Stimulated activated CD8-positive, alpha-beta memory T cell treated with anti-CD3 and anti-CD28 coated beads, Interleukin-4, amount 100 ng/mL, for 1 hour (primary cell): ENCODE measurements at places on chromosomes 1 and 21.

DNA sequence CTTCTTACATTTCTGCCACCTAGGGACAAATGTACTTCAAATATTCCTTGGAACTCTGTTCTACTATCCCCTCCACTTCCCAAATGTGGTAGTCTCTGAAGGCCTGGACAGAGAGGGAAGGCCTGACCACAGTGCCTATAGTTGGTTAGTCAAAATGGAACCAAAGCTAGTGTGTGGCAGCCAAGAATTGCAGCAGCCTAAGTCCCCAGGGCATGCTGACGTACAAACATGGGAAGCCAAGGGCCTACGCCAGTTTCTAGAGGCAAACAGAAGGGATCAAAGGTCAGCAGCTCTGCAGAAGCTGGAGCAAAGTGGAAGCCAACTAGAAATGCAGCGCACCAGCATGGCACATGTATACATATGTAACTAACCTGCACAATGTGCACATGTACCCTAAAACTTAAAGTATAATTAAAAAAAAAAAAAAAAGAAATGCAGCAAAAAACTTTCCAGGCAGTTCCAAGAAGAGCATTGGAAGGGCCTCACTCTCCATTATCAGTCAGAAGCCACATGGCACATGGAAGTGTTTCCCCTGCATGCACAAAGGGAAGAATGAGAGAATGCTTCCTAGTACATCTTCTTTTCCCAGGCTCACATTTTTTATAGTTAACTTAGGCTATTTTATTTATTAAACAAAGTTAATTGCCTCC, 39.4 kb upstream of the GADD45A start:
- DNase-seq = no peak

- DNase-seq = no peak
These were observed 98.0 kb downstream of the FGGY start for GRCh38 chr1:59394706-59395425.

- no peak for DNase-seq
These were observed 23.5 kb upstream of the ZBTB18 start for GRCh38 chr1:244027491-244028145.

DNA sequence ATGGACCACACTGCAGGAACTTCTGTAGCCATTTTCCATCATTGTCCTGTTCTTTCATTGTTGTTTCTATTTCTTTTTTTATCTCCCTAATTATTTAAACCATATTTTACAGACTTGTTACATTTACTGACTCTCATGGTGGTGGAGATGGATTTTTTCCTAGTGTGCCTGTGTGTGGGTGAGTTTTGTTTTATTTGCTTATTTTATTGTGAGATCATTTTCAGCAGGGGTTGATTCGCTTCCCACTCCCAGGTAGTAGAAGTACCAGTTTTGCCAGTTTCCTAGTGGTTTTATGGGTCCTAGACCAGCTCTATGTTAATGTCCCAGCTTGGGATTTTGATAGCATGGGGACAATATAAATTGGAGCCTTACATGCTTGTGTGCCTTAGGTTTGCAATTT, 80.0 kb upstream of the BACH1 start:
- DNase-seq = no peak

DNA sequence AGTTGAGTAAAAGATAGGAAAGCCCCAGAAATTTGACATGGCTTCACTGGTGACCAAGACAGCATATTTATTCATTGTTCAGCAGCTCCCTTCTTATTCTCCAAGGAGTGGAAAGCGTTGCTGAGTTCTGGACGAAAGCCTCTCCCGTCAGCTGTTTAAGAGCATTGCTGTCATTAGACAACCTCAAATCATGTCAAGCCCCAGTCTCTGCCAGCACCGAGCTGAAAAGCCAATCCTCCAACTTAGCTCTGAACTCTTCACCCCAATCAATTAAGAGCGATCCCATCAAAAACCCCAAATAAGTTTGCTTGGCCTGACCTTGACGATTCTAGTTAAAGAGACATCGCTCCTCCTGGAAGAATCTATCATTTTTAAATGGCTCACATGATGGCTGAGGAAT, 110.8 kb downstream of the PLPP3 start:
- no peak for DNase-seq

GRCh38 chr1:223887747-223888418, 42.1 kb upstream of the TP53BP2 start:
- DNase-seq = no peak

DNA sequence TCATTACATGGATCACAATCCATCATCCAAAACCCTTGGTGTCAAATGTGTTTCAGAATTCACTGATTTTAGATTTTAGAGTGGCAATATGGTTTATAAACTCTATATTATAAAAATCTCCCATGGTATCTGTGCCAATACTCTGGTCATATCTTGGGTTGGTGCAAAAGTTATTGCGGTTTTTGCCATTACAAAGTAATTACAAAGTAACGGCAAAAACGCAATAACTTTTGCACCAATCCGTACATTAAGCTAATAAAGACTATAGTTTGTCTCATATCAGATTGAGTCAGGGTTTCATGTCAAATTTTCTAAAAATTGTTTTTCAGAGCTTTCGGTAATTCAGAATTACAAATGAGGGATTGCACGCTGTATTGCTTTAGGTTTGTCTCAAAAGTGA, 23.4 kb upstream of the NTMT2 start:
- DNase-seq = no peak

- no peak for DNase-seq
These were observed 174.2 kb upstream of the NFIA start for GRCh38 chr1:60908159-60908558.

- no peak for DNase-seq
These were observed 95.6 kb upstream of the KCNK1 start for GRCh38 chr1:233518344-233518743.

GRCh38 chr1:113951719-113952118, 22.6 kb downstream of the HIPK1 start:
- no peak for DNase-seq

- DNase-seq = no peak
These were observed 140.2 kb upstream of the MAGI3 start for GRCh38 chr1:113250161-113250560.

DNA sequence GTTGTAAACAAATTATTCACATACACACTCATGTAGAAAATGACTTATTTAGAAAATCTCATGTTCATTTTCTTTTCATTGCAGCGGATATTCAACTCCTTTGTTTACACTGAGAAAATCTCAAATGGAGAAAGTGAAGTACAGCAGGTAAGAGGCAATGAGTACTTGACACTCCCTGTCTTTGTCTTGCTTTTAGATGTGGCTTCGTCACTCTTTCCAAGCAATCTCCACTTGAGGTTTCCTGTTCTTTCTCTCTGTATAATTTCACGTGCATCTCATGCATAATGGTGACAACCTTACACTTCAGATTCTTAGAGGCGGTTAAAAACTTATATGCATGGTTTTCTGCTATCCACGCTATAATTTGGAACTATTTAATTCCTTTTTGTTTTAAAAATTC, 80.6 kb downstream of the CACHD1 start:
- no peak for DNase-seq

- no peak for DNase-seq
These were observed 5.0 kb upstream of the HPCA start for GRCh38 chr1:32881291-32881690.

DNA sequence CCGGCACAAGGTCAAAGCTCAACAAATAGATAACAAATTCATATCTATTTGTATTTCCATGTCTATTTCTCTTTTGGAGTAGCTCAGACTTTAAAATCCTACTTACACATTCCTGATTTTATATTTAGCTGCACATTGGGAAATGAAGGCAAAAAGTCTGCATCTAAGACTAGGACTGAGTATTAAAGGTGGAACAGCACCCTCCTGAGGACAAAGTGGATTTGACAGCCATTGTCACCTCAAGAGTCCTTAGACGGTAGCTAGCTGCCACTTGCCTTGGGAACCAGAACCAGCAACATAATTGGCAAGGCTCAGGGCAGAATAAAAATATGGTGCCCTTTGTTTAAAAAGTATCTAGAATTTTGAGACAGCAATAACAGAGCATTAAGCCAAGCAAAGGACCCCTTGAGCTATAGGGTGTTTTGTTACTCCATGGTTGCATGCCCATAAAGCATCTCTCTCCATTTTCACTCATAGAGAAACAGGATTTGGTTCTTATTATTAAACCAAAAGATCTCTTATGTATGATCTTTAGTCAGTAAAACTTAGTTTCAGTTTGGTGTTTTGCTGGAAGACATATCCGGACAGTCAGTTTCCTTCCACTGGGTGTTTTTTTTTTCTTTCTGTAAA, 30.0 kb upstream of the SGIP1 start:
- DNase-seq = no peak

DNA sequence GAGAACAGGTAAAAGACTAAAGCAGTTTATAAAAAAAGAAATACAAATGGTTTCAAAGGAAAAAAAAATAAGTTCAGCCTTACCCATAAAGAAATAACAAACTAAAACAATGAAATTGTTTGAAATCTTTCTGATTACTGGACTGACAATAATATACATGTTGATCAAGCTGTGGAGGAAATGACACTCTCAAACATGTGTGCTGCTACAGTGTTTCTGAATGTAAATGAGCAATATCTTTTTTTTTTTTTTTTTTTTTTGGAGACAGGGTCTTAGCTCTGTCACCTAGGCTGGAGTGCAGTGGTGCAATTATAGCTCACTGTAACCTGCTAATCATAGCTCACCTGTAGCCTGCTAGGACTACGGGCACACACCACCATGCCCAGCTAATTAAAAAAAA, 6.5 kb downstream of the EPS15 start:
- DNase-seq = no peak

DNA sequence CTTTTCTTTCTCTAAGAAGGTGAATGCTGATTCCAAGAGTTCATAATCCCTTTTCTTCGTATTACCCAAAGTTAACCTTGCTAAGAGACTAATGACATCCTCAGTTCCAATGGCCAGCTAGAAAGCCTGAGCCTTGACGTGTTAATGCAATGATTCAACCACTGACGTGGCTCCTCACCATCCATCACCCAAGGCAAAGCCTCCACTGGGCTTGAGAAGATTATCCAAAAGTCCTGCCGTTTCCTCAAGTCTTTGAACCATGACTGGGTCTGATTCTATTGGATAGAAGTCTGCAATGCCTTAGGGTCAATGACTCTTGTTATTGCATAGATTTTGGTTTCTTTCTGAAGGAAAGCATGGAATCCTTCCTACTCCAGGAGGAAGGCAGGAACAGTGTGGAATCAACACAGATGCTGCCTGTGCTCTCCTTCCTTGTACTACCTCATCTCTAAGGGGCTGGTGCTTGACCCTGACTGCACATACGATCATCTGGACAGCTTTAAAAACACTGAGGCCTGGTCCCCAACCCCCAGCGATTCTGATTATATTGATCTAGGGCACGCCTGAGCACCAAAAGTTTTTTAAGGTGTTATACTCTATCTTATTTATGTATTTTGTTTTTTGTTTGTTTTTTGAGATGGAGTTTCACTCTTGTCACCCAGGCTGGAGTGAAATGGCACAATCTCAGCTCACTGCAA, 69.3 kb upstream of the ANGPTL1 start:
- DNase-seq = no peak

DNA sequence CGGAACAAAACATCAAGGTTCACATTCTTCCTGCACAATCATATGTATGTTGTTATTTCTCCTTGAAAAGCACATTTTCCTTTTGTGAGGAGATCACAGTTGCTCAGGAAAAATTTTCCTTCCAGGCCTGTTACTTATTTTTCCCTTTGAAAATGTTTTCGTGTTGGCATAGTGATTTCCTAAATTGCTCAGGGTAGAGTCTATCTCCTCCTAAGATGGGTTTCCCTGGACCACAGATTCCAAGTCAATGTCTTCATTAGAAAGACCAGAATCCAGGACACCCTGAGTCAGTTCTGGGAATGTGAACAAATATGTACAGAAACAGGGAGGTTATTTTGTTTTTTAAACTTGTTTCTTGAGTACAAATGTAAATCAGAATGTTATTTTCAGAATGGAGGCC, 94.3 kb upstream of the C1orf105 start:
- DNase-seq = no peak

GRCh38 chr1:198552668-198553416, 12.4 kb upstream of the ATP6V1G3 start:
- DNase-seq = no peak

- no peak for DNase-seq
These were observed 8.0 kb upstream of the GPR157 start for GRCh38 chr1:9136932-9137331.

- no peak for DNase-seq
These were observed 394.0 kb upstream of the CXADR start for GRCh38 chr21:17118638-17119384.

DNA sequence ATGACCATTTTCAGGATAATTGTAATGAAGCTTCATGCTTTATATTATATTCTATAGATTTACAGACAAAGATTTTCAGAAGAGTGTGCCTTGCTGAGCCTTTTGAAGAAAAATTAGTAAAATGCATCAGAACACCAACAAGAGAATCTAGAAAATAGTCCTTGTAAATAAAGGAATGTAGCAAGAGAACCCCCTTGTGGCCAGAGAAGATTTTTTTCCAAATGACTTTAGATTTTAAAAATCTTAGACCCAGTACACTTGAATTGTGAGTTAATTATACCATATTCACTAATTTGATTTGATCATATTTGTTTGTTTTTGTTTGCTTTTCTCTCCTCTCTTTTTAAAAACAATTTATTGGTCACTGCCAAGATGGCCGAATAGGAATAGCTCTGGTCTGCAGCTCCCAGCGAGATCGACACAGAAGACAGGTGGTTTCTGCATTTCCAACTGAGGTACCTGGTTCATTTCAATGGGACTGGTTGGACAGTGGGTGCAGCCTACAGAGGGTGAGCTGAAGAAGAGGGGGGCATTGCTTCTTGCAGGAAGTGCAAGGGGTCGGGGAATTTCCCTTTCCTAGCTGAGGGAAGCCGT, 12.8 kb upstream of the IFI44L start:
- DNase-seq = no peak

DNA sequence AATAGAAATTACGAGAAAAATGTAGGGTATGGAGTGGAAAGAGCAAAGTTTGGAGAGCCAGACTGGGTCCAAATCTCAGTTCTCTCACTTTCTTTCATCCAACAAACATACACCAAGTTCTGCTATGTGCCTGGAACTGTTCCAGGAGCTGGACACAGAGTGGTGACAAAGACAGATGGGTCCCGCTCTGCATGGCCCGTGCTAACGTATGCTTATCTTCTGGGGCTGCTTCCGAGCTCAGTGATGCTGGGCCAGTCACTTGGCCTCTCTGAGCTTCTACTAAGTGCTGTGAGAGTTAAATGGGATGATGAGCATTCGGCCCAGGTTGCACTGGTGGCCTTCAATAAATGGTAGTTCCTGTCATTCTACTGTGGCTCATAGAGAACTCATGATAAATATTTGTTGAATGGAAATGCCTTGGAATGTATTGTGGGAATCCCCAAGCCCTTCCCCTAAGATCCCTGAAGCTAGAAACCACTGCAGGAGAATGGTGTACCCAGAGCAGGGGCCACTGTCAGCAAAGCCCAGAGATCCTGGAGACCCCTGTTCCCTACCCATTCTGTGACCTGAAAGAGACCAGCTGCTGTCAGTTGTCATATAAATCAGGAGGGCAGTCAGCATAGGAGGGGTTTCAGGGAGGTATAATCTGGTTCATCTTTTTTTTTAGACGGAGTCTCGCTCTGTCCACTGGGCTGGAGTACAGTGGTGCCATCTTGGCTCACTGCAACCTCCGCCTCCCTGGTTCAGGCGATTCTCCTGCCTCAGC, 3.8 kb downstream of the LEMD1 start:
- DNase-seq = no peak

DNA sequence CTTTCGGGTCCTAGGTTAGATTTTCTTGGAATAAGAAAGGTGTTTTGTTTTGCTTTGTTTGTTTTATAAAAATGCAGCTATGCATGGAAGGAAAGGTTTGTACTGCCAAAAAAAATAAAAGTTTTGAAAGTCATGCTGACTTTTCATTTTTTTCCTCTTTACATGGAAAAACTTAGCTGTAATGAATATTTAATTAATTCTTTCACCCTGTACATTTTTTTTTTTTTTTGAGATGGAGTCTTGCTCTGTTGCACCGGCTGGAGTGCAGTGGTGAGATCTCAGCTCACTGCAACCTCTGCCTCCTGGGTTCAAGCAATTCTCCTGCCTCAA, 48.7 kb downstream of the NENF start:
- DNase-seq = no peak
